ENCODE measurements at places on chromosomes 11 and 22.

DNA sequence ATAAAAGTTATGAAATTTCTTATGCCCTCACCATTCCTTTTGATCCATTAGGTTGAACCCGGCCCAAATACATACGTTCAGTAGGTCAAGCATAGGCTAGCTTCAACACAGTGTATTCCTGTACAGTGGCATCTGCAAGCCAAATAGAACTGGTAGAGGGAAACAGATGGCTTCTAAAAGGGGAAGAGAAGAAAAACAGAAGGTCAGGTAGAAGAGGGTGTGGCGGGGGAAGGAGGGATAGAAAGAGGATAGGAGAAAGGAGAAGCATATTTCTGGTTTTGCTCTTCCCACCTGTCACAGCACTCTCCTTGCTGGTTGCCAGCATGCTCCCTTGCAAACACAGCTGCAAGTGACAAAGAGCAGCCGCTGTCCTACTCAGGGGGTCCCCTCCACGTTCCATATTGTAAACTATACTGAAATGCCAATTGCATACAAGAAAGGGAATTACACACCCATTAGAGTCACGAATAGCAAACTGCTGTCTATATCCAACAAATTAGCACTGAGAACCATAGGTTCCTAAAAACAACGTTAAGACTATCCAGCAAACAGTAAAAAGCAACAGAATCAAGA, 71.8 kb downstream of the PHF21A start:
- DNase-seq: no peak

DNA sequence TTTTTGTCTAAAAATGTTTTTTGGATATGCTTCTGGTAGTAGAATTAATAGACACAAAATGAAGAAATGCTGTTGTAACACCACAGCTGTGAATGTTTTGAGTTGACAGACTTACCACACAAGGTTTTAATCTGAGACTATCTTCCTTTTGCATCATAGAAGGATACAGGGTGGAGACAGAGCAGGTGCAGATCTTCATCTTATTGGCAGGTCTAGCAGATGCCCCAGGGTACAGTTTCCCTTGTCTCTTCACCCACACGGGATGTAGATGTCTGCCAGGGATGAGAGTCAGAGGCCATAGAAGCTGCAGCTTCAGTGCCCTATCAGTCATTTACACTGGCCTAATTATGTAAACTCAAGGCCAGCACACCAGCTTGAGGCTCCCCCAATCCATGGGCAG, 985 bp downstream of the OOSP3 start:
- no peak for DNase-seq

DNA sequence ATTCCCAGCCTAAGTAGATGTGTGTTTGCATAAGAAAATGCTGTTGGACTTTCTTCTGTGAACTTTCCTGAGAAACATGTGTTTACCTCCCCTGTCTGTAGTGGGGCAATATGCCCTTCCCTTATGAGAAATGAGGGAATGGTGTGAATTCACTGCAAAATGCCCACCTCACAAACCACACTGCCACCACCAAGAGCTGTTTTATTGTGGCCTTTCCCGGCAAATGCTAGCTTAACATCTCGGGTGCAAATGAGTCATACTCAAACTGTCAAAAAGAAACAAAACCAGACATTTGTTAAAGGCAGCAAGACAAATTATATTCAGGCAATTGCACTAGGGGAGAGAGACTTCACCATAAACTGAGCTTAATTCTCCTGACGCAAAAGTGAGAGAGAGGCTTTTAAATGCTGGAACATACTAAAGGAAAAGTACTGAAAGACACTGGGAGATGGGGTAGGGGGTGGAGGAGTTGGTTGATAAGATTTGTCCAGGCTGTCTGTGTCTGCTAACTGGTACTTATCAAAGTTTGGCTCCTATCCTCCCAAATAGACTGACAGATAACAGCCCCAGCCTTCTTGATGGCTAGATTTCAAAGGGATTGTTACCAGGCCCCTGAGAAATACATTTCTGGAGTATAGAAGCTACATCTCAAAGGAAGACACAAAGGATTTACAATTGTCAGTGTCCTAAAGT, 70.9 kb upstream of the OR5AK2 start:
- no peak for DNase-seq

DNA sequence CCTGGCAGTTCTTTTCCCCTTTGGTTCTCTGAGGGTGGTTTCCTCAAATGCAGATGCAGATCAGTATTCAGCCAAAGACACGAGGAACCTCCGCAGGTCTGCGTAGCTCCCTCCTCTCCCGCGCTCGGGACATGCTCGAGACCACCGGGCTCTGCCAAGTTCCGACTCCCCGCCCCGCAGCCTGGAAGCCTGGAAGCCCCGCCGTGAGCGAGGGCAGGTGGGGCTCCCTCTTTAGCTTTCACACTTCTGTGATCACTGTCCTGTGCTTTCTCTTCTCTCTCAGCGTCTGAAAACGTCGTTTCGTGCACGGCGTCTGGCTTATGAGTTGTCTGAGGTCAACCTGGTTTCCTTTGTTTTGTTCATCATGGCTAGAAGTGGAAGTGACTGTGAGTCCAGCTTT, 26.6 kb downstream of the ZBED4 start:
- DNase-seq: no peak

- no peak for DNase-seq
These were observed 26.5 kb downstream of the KRTAP5-5 start for GRCh38 chr11:1656061-1656441.

Data from activated CD4-positive, alpha-beta T cell treated with anti-CD3 and anti-CD28 coated beads for 24 hours (primary cell).